ENCODE measurements at places on chromosomes 5 and 9.

GRCh38 chr9:13616491-13617035 lies 337.1 kb upstream of the MPDZ start:
- DNase-seq, result no peak

GRCh38 chr5:100479079-100479688 lies 56.0 kb upstream of the FAM174A start:
- peak; percentile 1 for DNase-seq

- peak; percentile 99 for DNase-seq
Measured at GRCh38 chr5:179623003-179623905, at the start of gene HNRNPH1. HNRNPH1 (minus strand) TSS chr5:179623671; CDS start chr5:179623133, 538 bp downstream.

DNA sequence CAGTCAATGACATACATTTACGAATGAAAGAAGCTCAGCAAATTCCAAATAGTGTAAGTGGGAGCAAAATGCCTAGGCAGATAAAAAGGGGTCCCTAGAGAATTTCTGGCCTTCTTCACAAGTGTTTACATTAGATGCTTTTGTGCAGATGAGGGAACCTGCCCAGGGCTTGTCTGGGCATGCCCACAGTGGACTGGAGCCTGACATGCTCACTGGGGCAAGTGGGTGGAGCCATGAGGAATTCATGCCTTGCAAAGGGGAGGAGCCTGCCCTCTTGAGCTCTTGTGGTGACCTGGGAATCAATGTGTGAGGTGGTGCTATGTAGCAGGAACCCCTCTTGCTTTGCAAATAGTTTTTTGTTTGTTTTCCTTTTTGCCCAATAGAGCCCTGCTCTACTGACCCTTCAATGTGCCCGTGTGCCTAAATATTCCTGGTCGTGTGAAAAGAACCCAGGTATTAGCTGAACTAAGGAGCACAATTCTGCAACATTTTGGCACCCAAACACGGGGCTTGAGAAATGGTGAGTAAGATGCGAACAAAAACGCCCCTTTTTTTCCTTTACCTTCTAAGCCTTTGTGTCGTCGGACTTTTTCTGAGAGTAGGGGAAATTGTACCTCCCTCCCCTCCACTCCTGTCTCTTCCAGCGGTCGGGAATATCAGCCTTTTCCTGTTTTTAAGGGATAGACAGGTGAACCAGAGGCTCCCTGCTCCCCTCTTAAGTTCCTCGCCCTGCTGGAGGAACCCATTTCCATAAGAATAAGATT lies 433.8 kb upstream of the CDH9 start:
- peak; percentile 8 for DNase-seq

DNA sequence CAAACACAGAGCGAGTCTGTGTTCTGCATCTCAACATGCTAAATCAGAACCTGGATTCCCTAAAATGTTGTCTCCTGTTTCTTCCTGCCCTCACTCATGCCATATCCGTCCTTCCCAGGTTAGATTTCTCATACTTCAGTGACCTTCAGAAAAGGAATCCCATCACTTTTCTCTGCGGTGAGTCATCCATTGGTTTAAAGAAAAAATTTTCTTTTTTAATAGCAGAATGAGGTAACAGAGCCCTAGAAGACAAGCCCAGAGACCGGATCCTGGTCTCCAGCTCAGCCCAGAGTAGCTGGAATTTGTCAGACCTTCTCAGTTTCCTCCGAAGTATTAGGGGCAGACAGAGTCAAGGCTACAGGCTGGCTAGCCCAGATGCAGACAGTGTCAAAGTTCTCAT lies 143.2 kb upstream of the DMRT1 start:
- peak; percentile 63 for DNase-seq

DNA sequence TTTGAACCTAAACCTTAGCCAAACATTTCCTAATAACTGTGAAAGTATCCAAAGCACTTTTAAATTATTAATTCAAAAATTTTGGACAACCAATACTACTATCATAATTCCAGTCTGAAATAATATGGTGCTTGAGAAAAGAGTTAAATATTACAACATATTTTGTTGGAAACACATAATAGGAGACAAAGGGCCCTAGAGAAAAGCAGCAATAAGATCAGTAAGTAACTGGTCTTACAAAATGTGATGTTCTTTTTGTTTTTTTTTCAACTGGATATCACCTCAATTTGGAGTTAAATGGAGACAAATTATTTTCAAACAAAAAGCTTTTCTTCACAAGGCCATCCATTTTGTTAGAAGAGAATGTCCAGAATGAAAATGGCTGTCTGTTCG lies 21.1 kb downstream of the SRFBP1 start:
- DNase-seq, result no peak

Measured in fibroblast of skin of right quadriceps (primary cell).